Endothelial cell (in vitro differentiated cells): ENCODE measurements at places on chromosomes 16 and 17. TPM values are rescaled to one million over a fixed set of nuclear protein-coding genes. Genes with fewer than 3 reads are reported as not detected.

GRCh38 chr16:12459391-12460063 is 344.2 kb downstream of the CPPED1 start:
- H3K27ac ChIP-seq, result no peak overlapping the region
- peaks cover 4% of the 10 kb centered on the region for H3K27me3 ChIP-seq
- H3K4me3 ChIP-seq, result no peak overlapping the region
- DNase-seq, result no peak
- H3K36me3 ChIP-seq, result no peaks in the 10 kb centered on the region

- H3K4me3 ChIP-seq, result peak overlapping the region; percentile 47
- peaks cover 4% of the 10 kb centered on the region for H3K4me1 ChIP-seq
- H3K36me3 ChIP-seq, result no peaks in the 10 kb centered on the region
- H3K27me3 ChIP-seq, result peaks cover 12% of the 10 kb centered on the region
Observed at GRCh38 chr16:58462499-58462996, 37.4 kb upstream of the NDRG4 start.

- no peak for DNase-seq
- H3K27ac ChIP-seq, result no peak overlapping the region
- H3K4me1 ChIP-seq, result peaks cover 1% of the 10 kb centered on the region
- H3K27me3 ChIP-seq, result peaks cover 6% of the 10 kb centered on the region
- no peak overlapping the region for H3K4me3 ChIP-seq
Observed at GRCh38 chr17:39187152-39187830, 10.2 kb downstream of the CACNB1 start.

DNA sequence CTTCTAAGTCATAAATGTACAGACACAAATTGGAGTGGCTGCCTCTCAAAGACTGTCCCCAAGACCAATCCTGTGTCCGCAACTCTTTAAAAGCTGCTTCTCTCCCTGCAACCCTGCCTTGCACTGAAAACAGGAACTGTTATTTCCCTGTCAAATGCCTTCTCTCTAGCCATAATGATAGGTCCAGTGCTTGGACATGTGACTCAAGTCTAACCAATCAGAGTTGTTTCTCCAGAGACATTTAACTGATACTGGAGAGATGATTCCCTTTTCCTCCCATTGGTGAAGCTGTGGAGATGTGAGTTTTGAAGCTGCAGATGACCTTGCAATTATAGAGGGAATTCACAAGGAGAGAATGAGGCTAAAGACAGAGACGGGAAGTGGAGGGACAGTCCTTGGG is 253.3 kb upstream of the CDH5 start:
- no peaks in the 10 kb centered on the region for H3K4me1 ChIP-seq
- H3K36me3 ChIP-seq, result no peaks in the 10 kb centered on the region
- peaks cover 6% of the 10 kb centered on the region for H3K27me3 ChIP-seq

Gene LITAF
- 70.9 TPM for total RNA-seq

- H3K36me3 ChIP-seq, result no peaks in the 10 kb centered on the region
- H3K27ac ChIP-seq, result no peak overlapping the region
- DNase-seq, result no peak
- H3K4me1 ChIP-seq, result no peaks in the 10 kb centered on the region
- H3K4me3 ChIP-seq, result no peak overlapping the region
Observed at GRCh38 chr17:32276171-32276601, 10.6 kb downstream of the RHBDL3 start.

DNA sequence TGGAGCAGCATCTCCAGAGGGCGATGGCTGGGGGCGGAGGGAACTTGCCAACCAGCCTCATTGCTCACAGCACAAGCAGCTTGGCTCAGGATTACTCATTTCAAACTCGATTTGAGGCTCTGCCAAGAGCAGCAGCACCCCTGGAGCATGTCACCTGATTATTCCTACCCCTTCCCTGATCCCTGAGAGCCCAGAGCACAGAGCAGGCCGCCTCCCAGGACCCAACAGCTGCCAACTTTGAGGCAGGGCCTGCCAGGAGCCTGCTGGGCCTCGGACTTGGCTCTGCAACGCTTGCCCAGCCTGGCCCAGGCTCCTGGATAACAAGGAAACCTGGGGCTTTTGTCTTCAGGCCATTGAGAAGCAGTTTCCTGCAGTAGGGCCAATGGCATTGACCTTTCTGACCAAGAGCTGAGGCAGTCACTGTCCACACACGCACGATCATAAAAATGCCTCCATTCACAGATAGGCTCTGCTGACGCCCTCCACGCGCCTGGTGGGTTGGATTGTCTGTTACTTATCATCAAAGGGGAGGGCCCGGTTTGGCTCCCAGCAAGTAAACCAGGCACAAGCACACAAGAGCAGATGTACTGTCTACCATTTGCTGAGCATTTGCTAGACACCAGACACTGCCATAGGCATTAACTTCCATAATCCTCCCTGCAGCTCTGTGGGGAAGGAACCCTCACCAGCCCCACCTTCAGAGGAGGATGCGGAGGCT is 406.6 kb upstream of the EEF2KMT start:
- DNase-seq, result no peak
- no peaks in the 10 kb centered on the region for H3K4me1 ChIP-seq
- H3K27me3 ChIP-seq, result peaks cover 5% of the 10 kb centered on the region
- no peak overlapping the region for H3K27ac ChIP-seq
- no peaks in the 10 kb centered on the region for H3K36me3 ChIP-seq

Gene CD300LF
- total RNA-seq, result not detected

Gene FADS6
- total RNA-seq, result not detected

- H3K36me3 ChIP-seq, result no peaks in the 10 kb centered on the region
- no peak for DNase-seq
- H3K4me1 ChIP-seq, result no peaks in the 10 kb centered on the region
- H3K27ac ChIP-seq, result no peak overlapping the region
- no peaks in the 10 kb centered on the region for H3K27me3 ChIP-seq
Observed at GRCh38 chr17:13925579-13925978, 143.7 kb upstream of the COX10 start.

DNA sequence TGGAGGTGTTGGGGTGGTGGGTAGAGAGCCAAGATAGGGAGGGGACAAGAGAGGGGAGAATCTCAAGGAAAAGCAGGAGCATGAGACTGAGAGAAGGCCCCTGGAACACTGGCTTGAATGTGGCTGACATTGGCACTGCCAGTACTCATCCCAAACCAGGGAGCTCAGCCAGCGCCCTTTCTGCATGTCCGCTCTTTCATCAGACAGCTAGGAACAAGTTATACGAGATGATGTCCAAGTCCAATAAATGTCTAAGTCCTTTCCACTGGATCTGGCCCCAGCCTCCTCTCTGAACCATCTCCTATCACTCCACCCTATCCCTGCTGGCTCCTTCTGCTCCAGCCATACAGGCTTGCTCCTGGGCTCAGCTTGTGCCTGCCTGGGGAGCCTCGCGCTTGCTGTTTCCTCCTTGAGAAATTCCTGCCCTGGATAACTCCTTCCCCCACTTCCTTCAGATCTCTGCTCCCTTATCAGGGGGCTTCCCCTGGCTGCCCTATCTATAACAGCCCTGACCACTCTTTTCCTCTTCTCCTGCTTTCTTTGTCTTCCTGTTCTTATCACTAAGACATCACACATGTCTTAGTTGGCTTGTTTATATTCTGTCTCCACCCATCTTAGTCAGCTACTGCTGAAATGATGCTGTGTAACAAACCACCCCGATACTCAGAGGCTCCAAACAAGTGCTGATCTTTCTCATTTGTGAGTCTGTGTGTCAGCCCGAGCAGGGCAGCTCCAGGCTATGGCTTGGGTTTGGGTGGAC is 37.1 kb upstream of the MEOX1 start:
- no peak overlapping the region for H3K4me3 ChIP-seq
- DNase-seq, result no peak

Gene DOC2A
- 7.4 TPM for total RNA-seq

Gene GP2
- not detected for total RNA-seq

- no peak overlapping the region for H3K27ac ChIP-seq
- DNase-seq, result no peak
Observed at GRCh38 chr16:16075488-16076422, 126.3 kb downstream of the ABCC1 start.

- no peak for DNase-seq
- no peaks in the 10 kb centered on the region for H3K36me3 ChIP-seq
- peaks cover 19% of the 10 kb centered on the region for H3K27me3 ChIP-seq
- no peaks in the 10 kb centered on the region for H3K4me1 ChIP-seq
Observed at GRCh38 chr17:34589120-34589965, 10.0 kb downstream of the TMEM132E start.

Gene EVPL
- not detected for total RNA-seq

Gene CHRNB1
- 11.8 TPM for total RNA-seq

Gene TUBB3
- total RNA-seq, result 95.7 TPM

Gene CA7
- not detected for total RNA-seq

Gene PPP1R1B
- total RNA-seq, result not detected

DNA sequence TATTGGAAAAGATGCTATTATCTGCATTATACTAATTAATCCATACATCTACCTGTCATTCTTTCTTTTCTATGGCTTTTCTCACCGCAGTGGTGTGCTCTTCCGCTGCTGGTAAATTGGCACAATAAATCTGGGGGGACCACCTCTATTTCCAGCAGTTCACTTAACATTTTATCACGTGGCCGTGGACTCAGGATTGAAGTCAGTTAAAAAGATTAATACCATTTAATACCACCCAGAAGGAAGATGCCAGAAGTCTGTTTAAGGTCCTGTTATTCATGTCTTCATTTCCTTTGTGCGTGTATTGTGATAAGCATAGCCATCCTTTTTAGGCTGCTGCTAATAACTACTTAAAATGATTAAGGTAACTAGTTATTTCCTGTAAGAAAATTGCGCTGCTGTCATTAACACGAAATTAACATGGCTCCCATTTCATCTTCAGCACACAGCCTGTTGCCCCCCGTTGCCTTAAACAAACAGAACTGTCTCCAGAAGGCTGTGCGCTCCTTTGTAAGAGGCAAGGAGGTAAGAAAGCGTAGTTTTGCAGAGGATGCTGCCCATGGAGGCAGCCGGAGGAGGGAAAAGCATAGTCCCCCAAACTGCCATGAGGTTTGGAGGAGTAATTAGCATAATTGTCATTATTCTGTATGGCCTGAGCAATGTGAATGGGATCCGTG is 414.4 kb downstream of the UTP18 start:
- H3K4me3 ChIP-seq, result no peak overlapping the region
- no peak overlapping the region for H3K27ac ChIP-seq
- H3K4me1 ChIP-seq, result no peaks in the 10 kb centered on the region
- no peaks in the 10 kb centered on the region for H3K36me3 ChIP-seq
- no peak for DNase-seq

Gene PYDC1
- total RNA-seq, result not detected

- no peak for DNase-seq
- H3K4me1 ChIP-seq, result peaks cover 21% of the 10 kb centered on the region
- H3K27ac ChIP-seq, result no peak overlapping the region
- H3K4me3 ChIP-seq, result no peak overlapping the region
- H3K36me3 ChIP-seq, result no peaks in the 10 kb centered on the region
Observed at GRCh38 chr16:71631776-71632175, 5.8 kb downstream of the MARVELD3 start.

Gene SDR42E1
- total RNA-seq, result 0.74 TPM

GRCh38 chr16:58499615-58500351 is at the start of gene NDRG4:
Gene NDRG4 (plus strand): TSS chr16:58500143. CDS start chr16:58500249, 106 bp downstream.
- peak; percentile 52 for DNase-seq
- H3K4me3 ChIP-seq, result peak within 1 kb of the TSS; percentile 56
- H3K27ac ChIP-seq, result no peak within 1 kb of the TSS
- H3K27me3 ChIP-seq, result peaks cover 16% of the 10 kb centered on the region
- peaks cover 2% of the 10 kb centered on the region for H3K4me1 ChIP-seq
- H3K36me3 ChIP-seq, result no peaks in the 10 kb centered on the region

GRCh38 chr16:83070416-83071209 is 443.8 kb downstream of the CDH13 start:
- H3K4me3 ChIP-seq, result no peak overlapping the region
- H3K27me3 ChIP-seq, result peaks cover 2% of the 10 kb centered on the region
- no peak overlapping the region for H3K27ac ChIP-seq
- no peaks in the 10 kb centered on the region for H3K36me3 ChIP-seq
- peaks cover 5% of the 10 kb centered on the region for H3K4me1 ChIP-seq

Gene PRR29
- 25.3 TPM for total RNA-seq

- peaks cover 13% of the 10 kb centered on the region for H3K27me3 ChIP-seq
- no peak for DNase-seq
- H3K36me3 ChIP-seq, result peaks cover 16% of the 10 kb centered on the region
- no peak overlapping the region for H3K4me3 ChIP-seq
Observed at GRCh38 chr17:50423553-50424159, 2.4 kb upstream of the ACSF2 start.

Gene CMTM1
- 8.3 TPM for total RNA-seq

DNA sequence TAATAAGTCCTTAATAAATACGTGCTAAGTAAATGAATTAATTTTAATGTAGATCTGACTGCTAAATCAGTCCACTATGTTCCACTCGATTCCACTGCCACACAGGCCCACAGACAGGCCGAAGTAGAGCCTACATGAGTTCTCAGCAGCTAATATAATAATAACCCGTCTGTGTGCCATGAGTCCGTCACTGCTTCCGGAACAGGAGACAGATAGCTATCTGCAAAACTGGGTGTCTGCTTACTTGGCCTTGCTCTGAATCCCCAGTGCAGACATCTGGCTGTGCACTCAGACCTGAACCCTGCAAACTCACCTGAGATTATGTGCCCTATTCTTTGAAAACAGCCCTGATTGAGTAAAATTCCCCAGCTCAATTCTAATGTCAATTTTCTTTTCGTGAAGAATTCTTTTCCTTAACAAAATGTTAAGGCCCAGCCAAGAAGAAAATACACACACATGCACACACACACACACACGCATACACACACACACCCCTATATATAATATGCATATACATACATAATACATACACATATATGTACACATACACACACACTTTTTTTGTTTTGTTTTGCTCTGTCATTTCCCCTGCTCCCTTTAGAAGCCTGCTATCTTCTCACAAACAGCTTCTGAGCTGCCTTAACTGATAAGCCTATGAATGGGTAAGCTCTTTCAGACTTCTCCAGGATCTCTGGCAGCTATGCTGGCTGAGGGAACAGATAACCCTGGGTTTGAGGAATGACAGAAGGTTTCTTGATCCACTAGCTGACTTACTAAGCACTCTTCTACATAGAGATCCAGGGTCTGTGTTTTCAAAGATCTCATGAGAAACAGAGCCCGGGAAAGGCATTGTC is 39.8 kb upstream of the TOM1L1 start:
- DNase-seq, result no peak
- no peak overlapping the region for H3K4me3 ChIP-seq
- H3K36me3 ChIP-seq, result no peaks in the 10 kb centered on the region
- no peak overlapping the region for H3K27ac ChIP-seq
- H3K4me1 ChIP-seq, result peaks cover 3% of the 10 kb centered on the region
- H3K27me3 ChIP-seq, result peaks cover 5% of the 10 kb centered on the region

GRCh38 chr17:44536090-44536953 is 21.0 kb upstream of the FZD2 start:
- no peak overlapping the region for H3K27ac ChIP-seq
- no peaks in the 10 kb centered on the region for H3K36me3 ChIP-seq
- H3K4me3 ChIP-seq, result no peak overlapping the region

DNA sequence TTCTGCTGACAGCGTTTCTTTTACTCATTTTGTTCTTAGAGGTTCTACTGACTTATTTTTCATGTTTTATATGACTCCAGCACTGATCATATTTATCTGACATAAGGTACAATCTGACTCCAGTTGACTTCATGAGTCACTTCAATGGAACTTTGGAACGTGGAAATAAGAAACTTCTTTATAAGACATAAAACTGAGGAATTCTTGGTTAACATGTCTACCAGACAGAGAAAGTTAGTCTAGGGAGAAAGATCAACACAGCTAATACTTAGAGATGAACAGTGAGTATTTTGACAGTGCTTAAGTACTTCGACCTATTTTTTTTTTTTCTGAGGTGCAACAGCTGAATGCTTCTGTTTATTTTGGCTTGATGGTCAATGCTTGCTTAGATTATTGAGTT is 679.5 kb downstream of the KCNJ2 start:
- DNase-seq, result no peak
- no peaks in the 10 kb centered on the region for H3K36me3 ChIP-seq
- H3K4me3 ChIP-seq, result no peak overlapping the region
- H3K27me3 ChIP-seq, result no peaks in the 10 kb centered on the region
- no peak overlapping the region for H3K27ac ChIP-seq
- H3K4me1 ChIP-seq, result peaks cover 3% of the 10 kb centered on the region

- H3K27ac ChIP-seq, result no peak overlapping the region
- H3K4me1 ChIP-seq, result peaks cover 21% of the 10 kb centered on the region
- no peak for DNase-seq
- no peaks in the 10 kb centered on the region for H3K36me3 ChIP-seq
- no peak overlapping the region for H3K4me3 ChIP-seq
Observed at GRCh38 chr17:61253937-61254574, 145.6 kb upstream of the TBX2 start.
